ENCODE measurements at places on chromosomes 5 and 9. TPM values are rescaled to one million over a fixed set of nuclear protein-coding genes. Genes with fewer than 3 reads are reported as not detected.
A peak's percentile ranks its signal among the peaks of the same experiment; 100 is the strongest.

DNA sequence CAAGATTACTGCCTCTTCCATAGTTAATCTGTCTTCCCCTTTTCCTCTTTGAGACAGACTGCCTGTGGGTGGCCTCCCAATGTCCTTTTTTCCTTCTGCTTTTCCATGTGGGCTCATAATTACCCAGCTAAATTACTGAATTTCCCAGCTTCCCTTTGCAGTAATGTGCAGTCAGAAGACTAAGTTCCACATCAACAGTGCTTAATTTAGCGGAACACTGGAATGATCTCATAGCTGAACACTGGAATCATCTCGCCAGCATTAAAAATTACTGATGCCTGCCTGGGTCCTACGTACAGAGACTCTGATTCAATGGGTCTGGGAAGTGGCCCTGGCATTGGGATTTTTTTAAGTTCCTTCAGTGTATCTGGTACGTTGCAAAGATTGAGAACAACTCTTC lies 84.3 kb downstream of the DNAH5 start:
- no peak for DNase-seq

DNA sequence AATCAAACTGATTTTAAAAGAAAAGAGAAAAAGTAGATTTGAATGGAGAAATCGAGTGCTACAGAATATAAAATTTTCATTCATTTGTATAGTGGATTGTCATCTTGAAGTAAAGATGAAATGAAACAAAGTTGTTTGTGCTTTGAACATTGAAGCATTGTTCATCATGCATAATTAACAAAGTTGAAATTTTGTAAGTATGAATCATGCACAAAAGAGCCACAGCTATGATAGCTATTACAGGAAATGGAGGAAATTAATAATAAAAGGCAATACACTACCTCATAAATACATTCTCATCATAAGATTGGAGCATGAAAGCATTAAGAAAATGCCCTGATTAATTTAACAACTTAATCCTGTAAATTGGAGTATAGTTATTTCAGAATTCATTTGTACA lies 153.4 kb upstream of the TLX3 start:
- no peak for DNase-seq

DNA sequence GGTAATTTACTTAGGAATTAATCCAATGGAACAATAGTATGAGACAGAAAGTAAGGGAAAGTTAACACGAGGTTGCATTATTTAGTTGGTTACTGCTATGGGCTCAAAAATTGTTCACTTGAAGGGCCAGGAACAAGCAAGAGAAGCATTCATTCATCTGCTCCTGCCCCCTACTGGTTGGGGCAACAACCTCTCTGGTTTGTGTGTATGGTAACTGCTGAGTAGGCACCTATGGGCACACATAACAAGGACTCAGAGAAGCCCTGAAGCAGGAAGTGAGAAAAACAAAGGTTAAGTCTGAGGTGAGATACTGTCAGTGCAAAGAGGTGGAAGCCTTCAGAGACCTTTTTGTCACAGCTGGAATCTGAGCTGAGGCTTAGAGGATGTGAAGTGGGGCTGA lies 34.4 kb upstream of the RANBP6 start:
- DNase-seq: peak; percentile 67

GRCh38 chr5:136906545-136906944 lies 541.2 kb upstream of the TRPC7 start:
- no peak for DNase-seq

GRCh38 chr5:56757077-56757476 lies 58.3 kb upstream of the MAP3K1 start:
- no peak for DNase-seq

- DNase-seq: peak; percentile 57
Measured at GRCh38 chr5:157864067-157864466, 5.1 kb upstream of the CLINT1 start.

The GABRB2 gene
- total RNA-seq: not detected

- DNase-seq: peak; percentile 60
Measured at GRCh38 chr5:74326571-74327338, 313.8 kb downstream of the ENC1 start.

GRCh38 chr5:102815540-102816332 lies 60.6 kb downstream of the PAM start:
- no peak for DNase-seq

The PRDM9 gene
- not detected for total RNA-seq

DNA sequence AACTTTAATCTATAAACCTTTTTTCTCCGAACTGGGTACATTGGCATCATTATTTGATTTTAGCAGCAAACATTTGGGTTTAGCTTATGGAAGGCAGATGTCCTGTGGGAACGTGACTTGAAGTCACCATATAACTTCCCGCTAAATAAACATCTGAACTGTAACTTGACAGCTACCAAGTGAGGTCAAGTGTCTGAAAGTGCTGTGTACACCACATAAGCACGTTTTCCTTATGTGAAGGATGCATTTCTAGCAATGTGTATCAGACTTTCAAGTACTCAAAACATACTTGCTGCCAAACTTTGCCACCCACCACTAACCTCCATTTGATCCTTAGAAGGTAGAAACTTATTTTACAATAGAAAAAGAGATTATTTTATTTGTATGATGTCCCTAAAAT lies 35.7 kb downstream of the SLC1A3 start:
- DNase-seq: no peak

DNA sequence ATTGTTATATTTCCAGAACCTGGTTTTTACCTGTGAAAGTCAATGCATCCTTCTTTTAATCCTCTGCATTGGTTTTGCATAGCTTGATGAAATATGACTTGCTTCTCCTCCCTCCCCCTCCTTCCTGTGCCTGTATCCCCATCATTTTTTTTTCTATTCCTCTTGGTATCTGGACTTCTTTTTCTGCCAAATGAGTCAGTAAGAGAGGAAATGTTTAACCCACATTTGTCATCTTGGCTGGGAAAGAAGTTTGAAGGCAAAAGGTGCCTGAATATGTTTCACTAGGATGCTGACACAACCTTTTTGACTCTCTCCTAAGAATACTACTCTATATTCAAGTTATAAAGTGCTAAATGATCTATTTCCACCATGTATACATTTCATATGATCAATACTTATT lies 35.5 kb upstream of the CDKN2B start:
- no peak for DNase-seq

DNA sequence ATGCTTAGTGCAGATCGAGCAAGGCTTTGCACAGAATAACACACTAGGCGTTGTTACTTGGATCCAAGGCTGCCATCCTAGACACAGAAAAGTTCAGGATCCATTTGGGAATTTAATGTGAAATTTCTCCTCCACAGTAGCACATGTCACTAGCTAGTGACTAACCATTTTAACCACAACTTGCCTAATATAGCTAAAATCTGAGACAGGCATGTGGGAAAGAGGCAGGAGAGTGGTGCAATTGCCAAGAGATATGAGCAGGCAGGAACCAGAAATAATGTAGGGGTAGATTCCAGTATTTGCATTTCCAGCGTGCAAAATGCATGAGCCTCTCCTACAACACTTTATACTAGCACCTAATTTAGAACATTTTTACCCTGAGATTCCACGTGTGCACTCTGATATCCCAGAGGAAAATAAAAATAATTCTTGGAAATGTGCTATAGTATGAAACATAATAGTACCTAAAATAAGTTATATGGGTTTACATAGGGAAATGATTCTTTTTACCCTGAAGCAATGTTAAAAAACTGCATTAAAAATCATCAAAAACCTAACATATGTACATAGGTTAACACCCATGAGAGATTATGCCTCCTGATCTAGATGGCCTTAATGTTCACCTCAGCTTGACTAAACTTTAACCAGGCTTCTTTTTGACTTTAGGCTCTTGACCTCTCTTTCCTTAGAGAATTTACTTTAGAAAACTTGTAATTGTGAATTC lies 1230.6 kb upstream of the NUDT12 start:
- no peak for DNase-seq

DNA sequence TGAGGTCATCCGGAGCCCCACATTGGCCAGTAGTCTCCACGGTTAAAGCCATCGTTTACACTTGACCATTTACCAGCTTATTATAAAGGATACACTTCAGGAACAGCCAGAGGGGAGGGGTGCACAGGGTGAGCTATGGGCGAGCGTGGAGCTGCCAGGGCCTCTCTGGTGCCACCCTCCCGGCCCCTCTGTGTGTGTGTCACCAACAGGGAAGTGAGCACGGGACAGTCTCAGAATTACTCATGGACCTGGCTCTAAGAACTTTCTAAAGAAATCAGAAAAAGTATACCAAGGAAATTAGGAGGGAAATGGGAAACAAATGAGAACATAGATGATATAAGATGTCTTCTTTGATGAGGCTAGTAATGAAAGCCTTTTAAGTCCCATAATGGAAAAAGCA lies 13.5 kb downstream of the WDR5 start:
- no peak for DNase-seq

DNA sequence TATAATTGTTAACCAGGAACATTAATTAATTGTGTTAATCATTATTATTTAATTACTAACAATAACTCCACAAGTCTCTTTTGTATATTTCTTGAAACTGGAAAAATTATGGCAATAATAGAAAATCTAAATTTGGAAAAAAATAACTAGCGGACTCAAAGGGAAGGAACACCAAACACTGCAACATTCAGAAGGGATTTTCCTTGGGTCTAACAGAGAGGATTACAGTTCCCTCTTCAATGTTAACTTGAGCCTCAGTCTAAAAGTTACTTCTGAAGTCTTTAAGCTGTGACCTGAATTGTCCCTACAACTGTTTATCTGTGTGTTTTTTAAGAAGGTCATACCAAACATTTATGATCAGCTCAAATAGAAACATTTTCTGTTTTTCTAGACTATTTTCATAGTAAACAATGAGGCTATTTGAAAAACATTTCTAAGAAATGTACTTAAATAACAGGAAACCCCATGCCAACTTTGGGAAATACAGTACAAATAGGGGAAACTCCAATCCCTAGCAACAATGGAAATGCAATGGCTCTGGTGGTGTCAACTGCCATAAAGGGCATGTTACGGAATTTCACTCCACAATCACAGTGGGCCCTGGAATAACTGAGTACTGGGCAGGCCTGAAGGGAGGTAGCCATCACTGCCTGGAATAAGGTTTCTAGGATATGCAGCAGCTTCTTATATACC lies 61.2 kb downstream of the MCTP1 start:
- no peak for DNase-seq

GRCh38 chr5:68405784-68406743 lies 190.5 kb downstream of the PIK3R1 start:
- no peak for DNase-seq

GRCh38 chr9:86767373-86767772 lies 179.9 kb downstream of the GAS1 start:
- no peak for DNase-seq

DNA sequence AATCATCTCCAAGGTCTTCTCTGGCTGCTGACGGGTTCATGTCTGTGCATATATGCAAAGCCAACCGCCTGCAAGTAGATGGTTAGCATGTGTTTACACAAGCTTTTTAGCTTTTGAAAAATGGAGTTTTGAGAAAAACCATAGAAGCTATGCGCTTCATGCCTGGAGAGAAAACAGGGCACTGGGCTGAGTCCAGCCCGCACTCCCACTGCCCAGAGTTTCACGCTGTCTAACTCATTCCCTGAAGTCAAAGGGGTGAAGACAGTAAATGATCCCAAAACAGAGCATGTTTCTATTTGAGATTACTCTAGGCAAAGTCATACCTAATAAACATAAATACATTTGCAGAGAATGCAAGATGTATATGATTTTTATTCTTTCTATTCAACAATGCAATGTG lies 278.8 kb downstream of the IRX2 start:
- no peak for DNase-seq

DNA sequence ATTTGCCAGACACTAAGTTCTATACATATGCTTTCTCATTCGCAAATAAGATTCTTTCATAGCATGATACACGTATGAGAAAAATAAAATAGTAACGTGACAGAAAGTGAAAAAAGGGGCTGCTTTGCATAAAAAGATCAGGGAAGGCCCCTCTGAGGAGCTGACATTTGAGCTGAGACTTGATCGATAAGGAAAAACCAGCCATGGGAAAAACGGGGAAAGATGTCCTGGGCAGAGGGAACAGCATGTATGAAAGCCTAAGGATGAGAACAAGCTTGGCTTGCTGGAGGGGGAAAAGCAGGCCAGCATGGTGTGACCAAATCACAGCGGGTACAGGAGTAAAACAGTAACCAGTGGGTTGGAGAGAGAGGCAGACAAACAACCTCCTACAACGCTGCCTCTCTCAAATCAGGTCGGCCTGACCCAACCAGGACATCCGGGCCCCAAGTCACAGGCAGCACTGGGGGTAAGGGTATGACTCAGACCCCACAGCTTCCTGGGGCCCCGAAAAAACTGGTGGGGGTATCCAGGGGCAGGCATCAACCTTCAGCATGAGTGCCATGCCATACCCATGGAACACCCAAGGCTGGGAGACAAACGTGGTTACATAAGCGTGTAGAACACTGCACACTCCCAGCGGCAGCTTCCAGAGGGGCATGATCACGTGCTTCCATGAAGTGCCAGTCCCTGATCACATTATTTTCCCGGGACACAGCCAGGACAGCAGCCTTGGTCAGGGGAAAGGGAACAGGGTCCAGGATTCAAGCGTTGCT lies 2.2 kb downstream of the TNIP1 start:
- DNase-seq: peak; percentile 76

DNA sequence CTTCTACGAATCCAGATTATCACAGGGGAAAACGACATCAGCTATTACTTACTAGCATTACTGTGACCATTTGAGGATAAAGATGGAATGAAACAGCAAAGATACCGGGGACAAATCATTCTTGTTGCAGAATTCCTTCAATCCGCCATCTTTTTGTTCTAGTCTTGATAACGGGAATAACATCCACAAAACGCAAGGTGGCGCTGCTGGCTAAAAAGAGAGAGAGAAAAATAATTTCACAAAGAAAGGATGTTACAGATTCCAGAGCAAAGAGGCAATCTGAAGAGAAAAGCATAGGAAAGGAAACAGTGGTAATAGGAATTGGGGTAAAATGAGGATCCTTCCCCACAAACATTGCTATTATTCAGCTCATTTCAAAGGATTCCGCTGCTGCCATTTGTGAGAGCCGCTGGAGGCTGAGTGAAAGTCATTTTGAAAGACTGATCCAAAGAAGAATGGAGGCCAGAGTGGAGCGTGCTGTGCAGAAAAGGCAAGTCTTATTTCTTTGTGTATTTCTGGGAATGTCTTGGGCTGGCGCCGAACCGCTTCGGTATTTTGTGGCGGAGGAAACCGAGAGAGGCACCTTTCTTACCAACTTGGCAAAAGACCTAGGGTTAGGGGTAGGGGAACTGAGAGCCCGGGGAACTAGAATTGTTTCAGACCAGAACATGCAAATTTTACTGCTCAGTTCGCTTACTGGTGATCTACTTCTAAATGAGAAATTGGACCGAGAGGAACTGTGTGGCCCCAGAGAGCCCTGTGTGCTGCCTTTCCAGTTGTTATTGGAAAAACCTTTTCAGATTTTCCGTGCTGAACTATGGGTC lies at the start of gene PCDHB7:
Gene PCDHB7, plus strand, starts transcription at position 264 of the 824 bp plus-strand sequence. Its CDS starts 192 bp downstream, at position 456.
- peak; percentile 33 for DNase-seq

GRCh38 chr9:129465834-129466535 lies 154.9 kb downstream of the C9orf50 start:
- no peak for DNase-seq

The ITK gene
- 254 TPM for total RNA-seq

DNA sequence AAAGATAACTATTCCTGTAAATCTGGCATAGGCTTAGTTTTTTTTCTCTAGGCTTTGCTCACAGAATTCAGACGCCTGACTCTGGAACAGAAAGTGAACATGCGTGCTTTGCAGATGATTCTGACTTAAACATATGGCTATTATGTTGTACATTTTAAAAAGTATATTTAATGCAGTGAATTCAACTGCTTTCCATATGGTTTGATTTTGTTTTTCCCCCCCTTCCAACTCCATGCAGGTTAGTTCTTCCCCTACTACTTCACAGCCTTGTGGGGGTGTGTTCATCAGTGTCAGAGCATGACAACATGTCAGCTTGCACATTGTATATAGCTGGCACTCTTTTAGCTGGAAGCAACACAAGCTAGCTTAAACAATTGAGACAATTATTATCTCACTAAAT lies 226.8 kb downstream of the TMEM167A start:
- no peak for DNase-seq

All from activated CD8-positive, alpha-beta T cell treated with anti-CD3 and anti-CD28 coated beads, Interleukin-2, amount 10 ng/mL, durations not matched to agents 7 days and 5 days (primary cell).